ENCODE measurements at places on chromosomes 11 and 22.

DNA sequence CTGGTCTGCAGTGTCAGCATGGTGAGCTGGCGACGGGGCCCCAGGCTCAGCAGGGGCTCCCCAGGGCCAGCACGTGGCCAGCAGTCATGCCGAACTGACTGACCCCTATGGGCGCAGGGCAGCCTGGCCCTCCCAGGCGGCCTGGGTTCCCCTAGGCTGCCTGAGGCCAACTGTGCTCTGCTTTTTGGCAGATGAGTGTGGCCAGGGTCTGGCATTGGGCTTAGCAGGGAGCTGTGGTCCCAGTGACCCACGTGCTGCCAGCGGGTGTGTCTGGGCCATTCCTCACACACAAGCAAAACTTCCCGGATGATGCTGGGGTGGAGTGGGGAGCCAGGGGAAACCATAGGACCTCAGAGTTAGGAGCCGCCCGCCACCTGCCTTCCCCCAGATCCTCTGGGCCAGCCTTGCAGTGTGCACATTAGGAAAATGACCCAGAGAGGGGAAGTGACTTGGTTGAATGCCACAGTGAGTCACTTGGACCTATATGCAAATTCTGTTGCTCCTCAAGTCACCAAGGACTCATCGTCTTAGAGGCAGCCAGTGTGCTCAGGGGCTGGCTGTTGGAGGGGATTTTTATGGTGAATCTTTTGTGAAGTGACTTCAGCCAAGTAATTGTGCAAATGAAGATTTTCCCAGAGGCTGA, 6.5 kb downstream of the ADORA2A start:
- no peak for DNase-seq

- DNase-seq, result no peak
Observed at GRCh38 chr11:95521133-95521542, 268.4 kb downstream of the FAM76B start.

DNA sequence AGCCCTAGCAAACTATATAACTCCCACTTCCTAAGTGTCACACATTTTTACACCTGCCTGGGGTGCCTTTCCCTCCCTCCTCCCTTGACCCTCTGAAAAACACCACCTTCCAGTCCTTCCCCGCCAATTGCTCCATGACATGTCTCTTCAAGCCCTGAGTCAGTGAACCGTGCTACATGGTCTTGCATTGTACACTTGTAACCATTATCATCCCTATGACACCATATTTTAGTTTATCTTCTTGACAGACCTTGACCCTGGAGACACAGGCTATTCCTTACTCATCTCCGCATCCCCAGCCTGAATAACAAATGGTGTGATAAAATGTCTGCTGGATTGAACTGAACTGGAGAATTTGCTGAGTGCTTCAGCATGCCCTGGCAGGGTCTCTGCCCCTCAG, 36.9 kb downstream of the TNKS1BP1 start:
- no peak for DNase-seq

- DNase-seq, result no peak
Observed at GRCh38 chr11:28250192-28250591, 142.0 kb downstream of the METTL15 start.

DNA sequence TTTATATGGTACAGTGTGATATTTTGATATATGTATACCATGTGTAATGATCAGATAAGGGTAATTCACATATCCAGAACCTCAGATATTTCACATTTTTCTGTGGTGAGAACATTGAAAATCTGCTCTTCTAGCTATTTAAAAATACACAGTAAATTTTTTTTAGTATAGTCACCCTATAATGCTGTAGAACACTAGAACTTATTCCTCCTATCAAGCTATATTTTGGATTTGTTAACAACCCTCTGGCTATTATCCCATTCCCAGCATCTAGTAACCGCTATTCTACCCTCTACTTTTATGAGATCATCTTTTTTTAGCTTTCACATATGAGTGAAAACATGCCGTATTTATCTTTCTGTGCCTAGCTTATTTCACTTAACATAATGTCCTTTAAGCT, 65.5 kb upstream of the SYT9 start:
- DNase-seq, result no peak

DNA sequence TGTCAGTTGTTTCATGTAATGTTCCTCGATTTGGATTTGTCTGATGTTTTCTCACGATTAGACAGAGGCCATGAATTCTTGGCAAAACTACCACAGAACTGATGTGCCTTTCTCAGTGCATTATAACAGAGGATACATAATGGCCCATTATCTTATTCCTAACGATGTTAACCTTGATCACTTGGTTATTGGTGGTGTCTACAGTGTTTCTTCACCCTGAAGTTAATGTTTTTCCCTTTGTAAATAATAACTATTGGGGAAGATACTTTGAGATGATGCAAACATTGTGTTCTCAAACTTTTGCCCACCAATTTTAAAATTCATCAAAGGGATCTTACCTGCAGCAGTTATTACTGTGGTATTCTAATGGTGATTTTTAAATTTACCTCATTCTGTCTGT, 13.1 kb downstream of the RAB6A start:
- DNase-seq, result no peak

DNA sequence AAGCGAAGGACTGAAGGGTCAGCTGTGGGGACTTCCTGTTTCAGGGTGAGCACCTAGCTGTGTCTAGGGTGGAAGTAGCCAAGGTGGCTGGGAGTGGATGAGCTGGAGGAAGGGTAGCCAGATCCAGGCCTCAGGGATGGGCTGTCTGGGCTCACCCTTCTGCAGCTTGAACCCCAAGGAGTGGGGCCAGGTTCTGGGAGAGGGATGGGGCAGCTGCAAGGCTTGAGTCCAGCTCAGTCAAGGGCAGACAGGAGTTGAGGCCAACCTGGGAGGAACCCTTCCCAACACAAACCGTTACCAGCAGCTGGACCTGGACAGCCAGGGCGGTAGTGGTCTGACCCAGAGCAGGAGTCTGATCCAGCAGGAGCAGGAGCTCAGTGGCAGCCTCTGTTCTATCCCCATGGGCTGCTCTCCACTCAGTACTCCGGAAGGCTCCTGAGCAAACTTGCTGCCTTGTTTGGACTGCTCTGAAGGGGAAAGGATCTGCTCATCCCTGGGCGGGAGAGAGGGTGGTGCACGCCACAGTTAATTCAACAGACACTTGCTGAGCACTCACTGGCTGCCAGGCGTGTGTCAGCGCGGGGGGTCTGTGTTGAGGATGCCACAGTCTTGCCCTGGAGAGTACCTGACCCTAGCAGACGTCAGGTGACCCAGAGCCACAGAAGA, 53.8 kb upstream of the THY1 start:
- DNase-seq, result no peak

DNA sequence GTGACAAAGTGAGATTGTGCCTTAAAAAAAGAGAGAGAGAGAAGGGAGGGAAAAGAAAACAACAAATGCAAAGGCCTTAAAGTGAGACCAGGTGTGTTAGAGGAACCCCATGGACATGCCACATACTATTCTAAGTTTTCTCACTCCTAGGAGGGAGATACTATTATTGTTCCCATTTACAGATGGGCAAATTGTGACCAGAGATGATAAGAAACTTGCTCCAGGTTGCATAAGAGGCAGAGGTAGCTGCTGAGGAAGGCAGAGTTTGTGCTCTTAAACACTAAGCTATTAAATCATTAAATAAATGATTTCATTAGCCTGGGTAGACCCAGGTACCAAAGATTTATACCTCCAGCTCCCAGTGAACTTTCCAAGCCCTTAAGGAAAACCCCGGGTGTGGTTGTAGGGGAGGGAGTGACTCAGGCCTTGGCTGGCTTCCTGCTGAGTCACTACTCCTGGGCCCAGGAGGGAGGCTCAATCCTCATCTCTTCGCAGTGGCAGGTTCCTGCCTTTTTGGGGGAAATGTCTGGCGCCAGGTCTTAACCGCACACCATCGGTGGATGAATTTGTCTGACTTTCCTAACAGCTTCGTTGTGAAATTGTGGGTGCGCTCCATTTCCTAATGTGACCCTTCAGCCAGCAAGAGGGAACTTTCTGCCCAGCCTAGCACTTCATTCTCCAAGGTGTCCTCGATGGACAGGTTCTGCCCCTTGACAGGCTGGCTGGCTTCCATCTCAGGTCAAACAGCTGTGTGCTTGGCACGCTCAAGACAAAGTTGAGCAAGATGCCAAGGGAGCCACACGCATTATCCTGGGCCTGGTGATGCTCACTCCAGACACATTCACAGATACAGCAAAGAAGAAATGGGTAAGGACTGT, 33.4 kb upstream of the PTPRJ start:
- DNase-seq, result peak; percentile 48

DNA sequence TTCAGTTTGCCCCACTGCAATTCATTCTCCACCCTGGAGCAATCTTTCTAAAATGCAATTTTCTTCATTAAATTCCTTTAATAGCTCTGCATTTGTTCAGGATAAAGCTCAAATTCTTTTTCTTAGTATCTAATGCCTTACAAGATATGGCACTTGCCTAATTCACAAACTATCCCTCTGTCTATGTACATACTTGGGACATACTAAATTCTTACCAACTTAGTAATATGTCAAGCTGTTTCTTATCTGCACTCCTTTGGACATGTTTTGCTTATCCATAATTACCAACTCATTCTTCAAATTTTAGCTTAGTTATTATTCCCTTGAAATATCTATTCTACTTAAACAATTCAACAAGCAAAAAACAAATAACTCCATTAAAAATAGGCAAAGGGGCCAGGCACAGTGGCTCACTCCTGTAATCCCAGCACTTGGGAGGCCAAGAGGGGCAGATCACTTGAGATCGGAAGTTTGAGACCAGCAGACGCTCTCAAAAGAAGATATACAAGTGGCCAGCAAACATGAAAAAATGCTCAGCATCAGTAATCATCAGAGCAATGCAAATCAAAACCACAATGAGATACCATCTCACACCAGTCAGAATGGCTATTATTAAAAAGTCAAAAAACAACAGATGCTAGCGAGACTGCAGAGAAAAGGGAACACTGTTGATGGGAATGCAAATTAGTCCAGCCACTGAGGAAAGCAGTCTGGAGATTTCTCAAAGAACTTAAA, 96.9 kb downstream of the FAM76B start:
- no peak for DNase-seq
